ENCODE measurements at places on chromosomes 1 and 21.

- no peak for DNase-seq
Measured at GRCh38 chr1:232968391-232968790, 18.0 kb downstream of the NTPCR start.

- DNase-seq: no peak
Measured at GRCh38 chr1:78170859-78171258, 125.1 kb downstream of the GIPC2 start.

DNA sequence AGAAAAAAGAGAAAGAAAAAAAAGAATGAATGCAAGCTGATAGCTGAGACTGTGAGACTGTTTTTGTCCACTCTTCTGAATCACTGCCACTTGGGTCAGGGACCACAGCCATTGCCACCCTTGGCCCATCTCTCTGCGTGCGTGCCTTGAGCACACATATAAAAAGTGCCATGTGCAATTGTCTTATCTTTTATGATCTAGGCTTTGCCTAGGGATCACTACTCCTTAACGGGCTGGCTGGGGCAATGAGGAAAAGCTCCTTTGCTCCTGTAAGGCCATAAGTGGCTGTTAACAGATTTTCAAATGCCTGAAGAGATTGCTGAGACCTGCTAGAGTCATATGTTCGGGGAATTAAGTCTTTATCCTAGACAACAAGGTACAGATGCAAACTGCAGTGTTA, 8.2 kb downstream of the SPATA46 start:
- DNase-seq: no peak

DNA sequence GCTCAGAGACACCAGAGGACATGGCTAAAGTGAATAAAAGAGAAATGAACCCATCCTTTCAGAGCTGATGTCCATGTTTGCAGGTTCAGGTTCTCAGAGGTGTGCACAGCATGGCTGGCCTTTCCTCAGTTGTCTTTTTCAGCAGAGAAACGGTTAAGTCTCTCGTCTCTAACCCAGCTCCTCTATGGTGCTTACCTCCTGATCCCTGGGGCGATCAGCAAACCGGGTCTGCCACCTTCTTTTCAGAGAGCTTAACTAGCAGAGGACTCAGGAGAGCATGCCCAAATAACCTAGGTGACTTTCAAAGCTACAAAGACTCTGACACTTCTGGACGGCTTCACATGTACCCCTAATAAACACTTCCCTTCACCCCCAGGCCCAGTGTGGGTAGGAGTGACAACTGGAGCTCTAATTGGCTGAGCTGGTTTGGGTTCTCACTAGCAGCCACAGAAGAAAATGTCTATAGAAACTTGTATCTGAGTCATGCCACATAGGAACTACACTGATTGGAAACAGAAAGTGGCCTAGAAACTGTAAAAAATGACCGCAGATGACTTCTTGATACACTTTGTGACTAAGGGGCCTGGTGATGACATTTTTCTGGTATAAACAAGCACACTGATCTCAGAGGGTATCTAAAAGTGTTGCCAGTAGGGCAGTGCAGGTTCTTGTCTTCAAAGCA, at the start of gene AIM2:
TSS of gene AIM2 (minus strand) at position 329 of the 682 bp plus-strand sequence. CDS start 3,267 bp downstream, outside the sequence.
- DNase-seq: peak; percentile 39

- DNase-seq: no peak
Measured at GRCh38 chr1:42950116-42950481, 8.6 kb downstream of the SLC2A1 start.

- no peak for DNase-seq
Measured at GRCh38 chr1:207318072-207318619, 3.3 kb upstream of the CD55 start.
